ENCODE measurements at places on chromosomes 12 and 14. TPM values are rescaled to one million over a fixed set of nuclear protein-coding genes. Genes with fewer than 3 reads are reported as not detected.

The LGR5 gene
- not detected for total RNA-seq

The BDKRB2 gene
- 74.1 TPM for total RNA-seq

The RPGRIP1 gene
- not detected for total RNA-seq

The ESRRB gene
- not detected for total RNA-seq

The RTN1 gene
- 0.12 TPM for total RNA-seq

The ASB2 gene
- 1.2 TPM for total RNA-seq

The GPR162 gene
- total RNA-seq: 6.0 TPM

The GOLGA3 gene
- 195 TPM for total RNA-seq

The TOMM20L gene
- total RNA-seq: not detected

The IFNG-AS1 gene
- not detected for total RNA-seq

The TPPP2 gene
- not detected for total RNA-seq

The TAS2R50 gene
- total RNA-seq: 3.5 TPM

The NUBPL gene
- 14.9 TPM for total RNA-seq

The CD163L1 gene
- total RNA-seq: under 0.01 TPM

The MYRFL gene
- not detected for total RNA-seq

The BRAP gene
- total RNA-seq: 18.0 TPM

The SOX5 gene
- total RNA-seq: 18.2 TPM

The CCDC175 gene
- total RNA-seq: not detected

The RNU6-7 gene
- total RNA-seq: not detected

The DLGAP5 gene
- total RNA-seq: 112 TPM

The MCRS1 gene
- total RNA-seq: 71.7 TPM

The NTS gene
- total RNA-seq: 9.1 TPM
